Uterine smooth muscle cell (primary cell): ENCODE measurements at places on chromosomes 12 and 14. TPM values are rescaled to one million over a fixed set of nuclear protein-coding genes. Genes with fewer than 3 reads are reported as not detected.

Gene TC2N
- total RNA-seq = 0.77 and 1.4 TPM in 2 replicates

Gene FGF23
- total RNA-seq = not detected in 2 replicates

Gene DIO2
- total RNA-seq = 1.00 and 4.3 TPM in 2 replicates

Gene SDR9C7
- total RNA-seq = not detected in 2 replicates

Gene NAA25
- 22.9 and 38.6 TPM in 2 replicates for total RNA-seq

Gene KRT2
- not detected in 2 replicates for total RNA-seq

Gene NFATC4
- 62.5 and 76.2 TPM in 2 replicates for total RNA-seq

Gene WNT1
- total RNA-seq = not detected in 2 replicates

Gene CCDC59
- total RNA-seq = 62.2 and 94.0 TPM in 2 replicates

Gene GLI1
- 2.4 and 3.1 TPM in 2 replicates for total RNA-seq

Gene PPFIBP1
- 140 and 153 TPM in 2 replicates for total RNA-seq

Gene ALDH1L2
- total RNA-seq = 62.8 and 79.4 TPM in 2 replicates

Gene PRB2
- total RNA-seq = not detected in 2 replicates

Gene OR6C2
- not detected in 2 replicates for total RNA-seq

Gene SYT1
- total RNA-seq = 1.7 and 2.3 TPM in 2 replicates

Gene CCDC88C
- total RNA-seq = 0.44 and 0.87 TPM in 2 replicates

Gene POTEG
- not detected in 2 replicates for total RNA-seq

Gene CERS5
- total RNA-seq = 28.4 and 35.5 TPM in 2 replicates

Gene RNFT2
- 5.4 and 5.9 TPM in 2 replicates for total RNA-seq

Gene AKAP3
- 1.1 and 3.1 TPM in 2 replicates for total RNA-seq

Gene TMTC2
- 8.7 and 11.9 TPM in 2 replicates for total RNA-seq

Gene FOXN4
- not detected in 2 replicates for total RNA-seq

Gene IQSEC3
- total RNA-seq = 0.33 and 0.75 TPM in 2 replicates

Gene SPTB
- total RNA-seq = under 0.01 TPM in 2 replicates

Gene POLE2
- total RNA-seq = 12.5 and 33.3 TPM in 2 replicates

Gene MEG3
- total RNA-seq = 81.9 and 191 TPM in 2 replicates

Gene CCDC38
- total RNA-seq = not detected in 2 replicates

Gene SOAT2
- total RNA-seq = 0.33 TPM in 1 of 2 replicates, not detected in the other

Gene LRRC74A
- total RNA-seq = 0.11 TPM in 1 of 2 replicates, not detected in the other

Gene ENDOU
- under 0.01 and 0.11 TPM in 2 replicates for total RNA-seq

Gene EXD2
- 22.7 and 23.1 TPM in 2 replicates for total RNA-seq

Gene SVOP
- total RNA-seq = 0.25 TPM in 1 of 2 replicates, not detected in the other

Gene SPX
- 0.25 and 0.77 TPM in 2 replicates for total RNA-seq

Gene OR10AD1
- not detected in 2 replicates for total RNA-seq

Gene ARHGAP9
- total RNA-seq = 0.11 and 0.12 TPM in 2 replicates

Gene P3H3
- 133 and 175 TPM in 2 replicates for total RNA-seq

Gene KLRC4
- not detected in 2 replicates for total RNA-seq

Gene BCL2L14
- not detected in 2 replicates for total RNA-seq

Gene POTEM
- total RNA-seq = not detected in 2 replicates

Gene NOVA1
- total RNA-seq = 4.1 and 5.2 TPM in 2 replicates

Gene ADSS1
- total RNA-seq = 0.66 and 2.6 TPM in 2 replicates
